ENCODE measurements at places on chromosomes 2 and 18. TPM values are rescaled to one million over a fixed set of nuclear protein-coding genes. Genes with fewer than 3 reads are reported as not detected.

The HOXD1 gene
- not detected for total RNA-seq

The ADD2 gene
- 4.3 TPM for total RNA-seq

The FRZB gene
- total RNA-seq = not detected

DNA sequence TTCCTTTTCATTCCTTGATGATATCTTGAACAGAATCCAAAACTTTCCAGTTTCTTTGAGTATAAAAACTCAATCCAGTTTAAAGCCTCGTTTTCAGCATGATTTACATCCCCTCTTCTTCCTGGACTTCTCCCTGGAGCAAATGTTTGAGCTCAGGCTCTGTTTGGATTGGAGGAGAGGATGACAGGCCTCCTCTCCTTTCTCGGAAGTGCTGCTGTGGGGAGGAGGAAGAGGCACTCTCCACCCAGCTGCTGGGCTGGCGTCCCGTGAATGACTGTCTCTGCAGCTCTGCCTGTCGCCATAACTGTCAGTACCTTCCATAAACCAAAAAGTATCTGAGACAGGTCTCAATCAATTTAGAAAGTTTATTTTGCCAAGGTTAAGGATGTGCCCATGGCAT lies 238.2 kb upstream of the AGAP1 start:
- no peak for DNase-seq

GRCh38 chr2:187263675-187264560 lies 184.1 kb downstream of the CALCRL start:
- DNase-seq = peak; percentile 3

GRCh38 chr2:85425588-85425987 lies 7.1 kb downstream of the SH2D6 start:
- DNase-seq = no peak

- no peak for DNase-seq
Measured at GRCh38 chr2:173762221-173762620, 203.0 kb downstream of the SP3 start.

DNA sequence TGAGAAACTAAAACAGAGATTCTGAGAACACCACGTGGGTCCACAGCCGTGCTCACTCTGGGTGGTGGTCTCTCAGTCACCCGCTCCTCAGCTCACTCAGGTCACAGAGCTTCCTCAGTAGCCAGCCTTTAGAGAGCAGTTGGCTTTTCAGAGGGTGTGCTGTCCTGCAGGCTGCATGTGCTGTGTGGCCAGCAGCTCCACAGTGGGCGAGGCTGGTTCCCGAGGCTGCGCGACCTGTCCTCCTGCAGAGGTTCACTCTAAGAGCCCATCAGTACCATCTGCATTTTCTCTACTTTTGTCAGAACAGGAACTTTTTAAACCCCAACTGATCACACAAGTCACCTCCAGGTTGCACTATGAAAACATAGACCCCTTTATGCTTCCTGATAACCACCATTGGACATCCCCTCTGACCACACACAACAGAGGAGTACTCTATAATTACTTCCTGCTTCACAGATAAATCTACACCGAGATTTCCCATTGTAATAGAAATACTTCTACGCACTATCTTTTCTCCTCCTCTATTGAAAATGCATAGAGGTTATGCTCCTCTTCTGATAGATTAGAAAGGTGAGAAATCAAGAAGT lies 93.1 kb downstream of the GYPC start:
- DNase-seq = no peak

DNA sequence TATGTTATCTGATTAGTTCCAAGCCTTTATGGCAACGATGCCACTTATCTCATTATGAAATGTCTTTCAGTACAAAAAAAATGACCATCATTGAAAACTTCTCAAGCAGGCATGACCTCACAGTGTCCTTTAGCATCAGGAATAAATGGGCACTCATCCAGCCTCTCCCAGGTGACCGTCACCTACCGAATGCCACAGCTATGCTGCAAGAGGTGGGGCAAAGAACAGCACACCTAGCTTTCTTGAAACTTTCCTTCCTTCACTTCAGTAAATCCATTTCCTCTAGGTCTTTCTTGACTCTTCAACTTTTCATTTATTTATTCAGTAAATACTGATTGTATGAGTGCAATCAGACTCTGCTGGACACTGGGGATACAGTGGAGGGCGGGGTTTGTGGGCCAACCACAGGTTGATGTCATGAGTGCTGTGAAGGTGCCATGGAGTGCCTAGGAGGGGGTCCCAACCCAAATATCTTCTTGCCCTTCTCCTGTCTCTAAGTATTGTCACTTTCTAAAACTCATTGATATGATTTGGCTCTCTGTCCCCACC lies 54.3 kb upstream of the HK2 start:
- no peak for DNase-seq

- DNase-seq = no peak
Measured at GRCh38 chr18:57748770-57749603, 54.1 kb downstream of the ATP8B1 start.

DNA sequence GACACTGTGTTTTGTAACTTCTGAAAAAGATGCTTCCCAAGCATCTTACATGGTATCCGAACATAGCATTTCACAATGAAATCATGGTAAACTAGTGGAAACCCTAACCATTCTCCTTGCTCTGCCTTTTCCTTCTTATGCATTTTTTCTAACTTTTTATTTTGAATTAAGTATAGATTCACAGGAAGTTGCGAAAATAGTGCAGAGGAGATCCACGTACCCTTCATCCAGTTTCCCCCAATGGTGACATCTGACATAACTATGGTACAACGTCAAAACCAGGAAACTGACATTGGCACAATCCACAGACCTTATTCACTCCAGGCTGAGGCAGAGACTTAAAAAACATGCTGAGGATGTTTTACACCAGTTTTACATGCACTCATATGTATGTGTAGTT lies 38.3 kb downstream of the AAK1 start:
- no peak for DNase-seq

DNA sequence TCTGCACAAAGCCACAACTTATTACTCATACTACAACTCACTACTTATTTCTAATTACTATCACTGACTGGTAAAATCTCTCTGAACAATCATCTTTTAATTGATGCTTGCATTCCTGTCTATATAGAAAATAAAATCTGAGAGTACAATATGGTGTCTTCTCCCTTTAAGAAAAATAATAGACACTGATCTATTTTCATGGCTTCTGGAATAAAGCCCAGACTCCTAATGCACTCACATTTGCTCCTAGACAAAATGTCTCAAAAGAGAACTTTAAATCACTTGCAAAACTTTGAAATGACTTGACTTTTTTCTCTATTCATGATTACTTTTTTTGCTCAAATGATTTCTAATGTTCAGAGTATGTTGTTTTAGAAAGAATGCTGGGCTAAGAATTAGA lies 28.7 kb downstream of the ESCO1 start:
- no peak for DNase-seq

GRCh38 chr2:151217343-151217742 lies 44.3 kb downstream of the RBM43 start:
- DNase-seq = no peak

GRCh38 chr2:42927334-42928160 lies 135.2 kb upstream of the HAAO start:
- DNase-seq = peak; percentile 89

GRCh38 chr18:11323359-11323819 lies 174.0 kb upstream of the PIEZO2 start:
- DNase-seq = no peak

DNA sequence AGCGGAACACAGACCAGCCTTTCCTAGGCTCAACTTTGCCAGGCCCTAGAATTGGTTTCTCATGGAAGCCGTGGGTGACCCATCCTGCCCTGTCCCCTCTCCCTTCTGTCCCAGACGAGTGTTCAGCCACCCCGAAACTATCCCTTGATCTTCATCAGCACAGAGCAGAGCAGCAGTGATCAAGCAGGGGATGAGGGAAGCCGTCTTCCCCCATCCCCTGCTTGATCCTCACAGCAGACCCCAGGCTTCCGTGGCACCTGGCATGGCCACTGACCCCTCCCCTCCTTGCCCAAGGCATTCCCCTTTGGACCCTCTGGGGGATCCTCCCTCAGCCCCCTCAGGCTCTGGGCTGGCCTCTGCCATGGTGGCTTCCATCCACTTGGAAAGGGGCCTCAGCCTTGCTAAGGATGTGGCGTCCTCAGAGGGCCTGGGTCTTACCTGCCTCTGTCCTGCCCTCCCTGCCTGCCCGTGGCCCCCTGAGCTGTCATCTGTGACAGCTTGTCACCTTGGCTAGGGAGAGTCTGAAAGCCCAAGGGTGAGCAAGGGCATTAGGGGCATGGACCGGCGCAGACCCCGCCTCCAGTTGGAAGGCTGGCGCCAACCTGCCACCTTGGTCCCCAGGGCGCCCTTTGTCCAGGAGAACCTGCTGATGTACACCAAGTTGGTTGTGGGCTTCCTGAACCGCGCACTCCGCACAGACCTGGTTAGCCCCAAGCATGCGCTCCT lies 10.4 kb upstream of the CCDC74A start:
- no peak for DNase-seq

DNA sequence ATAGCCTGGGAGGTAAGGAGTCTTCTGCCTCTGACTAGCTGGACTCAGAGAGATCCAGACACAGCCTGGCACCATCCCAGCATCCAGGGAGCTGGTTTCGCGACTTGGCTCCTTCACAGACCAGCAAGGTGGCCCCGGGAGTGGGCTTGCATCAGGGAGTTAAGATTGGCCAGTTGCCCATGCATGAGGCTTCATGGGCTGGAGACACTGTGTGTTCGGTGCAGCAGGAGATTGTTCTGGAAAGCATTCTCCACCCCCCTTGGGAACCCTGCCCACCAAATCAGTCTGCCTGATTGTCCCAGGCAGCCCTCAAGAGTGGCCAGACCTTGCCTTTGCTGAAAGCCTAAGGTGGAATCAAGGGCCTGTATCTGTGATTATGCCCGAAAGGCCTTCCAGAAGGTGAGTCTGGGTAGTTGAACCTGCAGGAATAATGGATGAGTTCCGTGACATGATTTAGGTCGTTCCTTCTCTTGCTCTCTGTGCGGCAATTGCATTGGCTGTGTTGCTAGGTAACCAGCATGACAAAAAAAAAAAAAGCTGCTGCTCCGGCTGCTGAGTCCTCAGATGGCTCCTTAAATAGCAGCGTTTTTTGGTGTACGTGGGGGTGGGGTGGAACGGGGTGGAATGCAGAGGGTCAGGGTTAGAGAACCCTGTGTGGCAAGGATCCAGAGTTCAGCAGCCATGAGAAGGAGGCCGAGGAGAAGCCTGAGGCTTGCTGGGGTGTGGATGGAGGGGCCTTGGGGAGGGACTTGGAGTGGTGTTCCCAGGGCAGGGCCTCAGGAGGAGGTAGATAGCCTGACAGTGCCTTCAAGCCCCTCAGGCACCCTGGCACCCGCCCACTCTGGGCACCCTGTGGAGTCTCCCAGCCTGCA lies 93.0 kb upstream of the MCFD2 start:
- DNase-seq = no peak

GRCh38 chr2:45669032-45669486 lies 17.6 kb downstream of the PRKCE start:
- DNase-seq = peak; percentile 75

DNA sequence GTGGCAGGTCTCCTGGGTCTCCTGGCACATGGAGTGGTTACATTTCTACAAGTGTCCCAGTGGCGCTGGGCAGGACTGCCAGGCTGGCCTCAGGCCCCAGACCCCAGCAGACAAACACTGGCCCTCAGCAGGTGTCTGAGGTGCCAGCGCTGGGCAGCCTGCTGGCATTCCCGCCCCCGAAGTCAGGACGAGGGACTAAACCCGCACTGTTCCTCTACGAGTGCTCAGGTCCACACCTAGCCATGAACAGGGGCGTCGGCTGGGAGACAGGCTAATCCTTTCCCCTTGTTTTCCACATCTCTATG lies 12.8 kb downstream of the SNED1 start:
- no peak for DNase-seq

DNA sequence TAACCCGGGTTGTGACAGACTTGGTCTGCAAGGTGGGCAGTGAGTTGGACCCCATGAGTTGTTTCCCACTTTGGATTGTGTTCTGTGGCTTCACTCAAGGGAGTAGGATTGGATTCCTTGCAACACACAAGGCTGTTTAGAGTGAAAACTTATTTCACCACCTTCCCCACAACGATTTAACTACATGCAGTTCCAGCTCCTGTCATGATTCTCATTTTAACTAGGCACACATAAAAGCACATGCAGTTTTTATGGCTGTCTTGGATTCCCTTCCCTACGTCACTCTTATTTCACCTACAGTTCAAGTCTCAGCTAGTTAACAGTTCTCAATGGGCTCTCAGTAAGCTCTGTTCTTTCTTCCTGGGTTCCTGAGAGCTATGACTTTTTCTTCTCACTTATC lies 15.9 kb downstream of the EFEMP1 start:
- no peak for DNase-seq
